ENCODE measurements at places on chromosomes 5 and 9. TPM values are rescaled to one million over a fixed set of nuclear protein-coding genes. Genes with fewer than 3 reads are reported as not detected.

The SPEF2 gene
- 1.8 TPM for total RNA-seq

The SELENOP gene
- total RNA-seq: 335 TPM

The CKMT2 gene
- 1.6 TPM for total RNA-seq

The MARVELD2 gene
- total RNA-seq: 0.88 TPM

The ARL15 gene
- total RNA-seq: 10.7 TPM

The ADAMTS12 gene
- total RNA-seq: 82.2 TPM

The FBN2 gene
- 95.8 TPM for total RNA-seq

The PCA3 gene
- not detected for total RNA-seq

The TTC23L gene
- total RNA-seq: not detected

The IL13 gene
- not detected for total RNA-seq

The SLC6A19 gene
- total RNA-seq: not detected

The SLC26A2 gene
- total RNA-seq: 13.4 TPM

The PCDHB6 gene
- total RNA-seq: 0.64 TPM

The HTR1A gene
- total RNA-seq: not detected

The DBH gene
- not detected for total RNA-seq

The PCDHGB2 gene
- 3.0 TPM for total RNA-seq

The SARDH gene
- total RNA-seq: 6.7 TPM
